ENCODE measurements at places on chromosomes 7 and 10. TPM values are rescaled to one million over a fixed set of nuclear protein-coding genes. Genes with fewer than 3 reads are reported as not detected.
A peak's percentile ranks its signal among the peaks of the same experiment; 100 is the strongest.

KCNK18 gene
- not detected for total RNA-seq

SPDYE5 gene
- total RNA-seq, result not detected

CAMK2B gene
- total RNA-seq, result not detected

DNA sequence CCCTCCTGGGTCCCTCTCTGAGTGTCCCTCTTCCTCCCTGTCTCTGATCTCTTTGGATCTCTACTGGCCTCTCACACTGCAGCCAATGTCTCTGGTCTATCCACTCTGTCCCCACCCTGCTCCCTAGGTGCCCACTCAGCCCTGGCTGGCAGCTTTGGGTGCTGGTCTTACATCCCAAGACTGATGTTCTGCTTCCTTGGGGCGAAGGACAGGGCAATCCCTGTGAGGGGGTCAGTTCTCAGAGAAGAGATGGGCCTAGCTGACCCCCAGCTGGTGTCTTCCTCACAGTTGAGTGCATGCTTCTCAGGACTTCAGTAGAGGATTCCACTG, 51.7 kb upstream of the CAMK2B start:
- H3K4me3 ChIP-seq, result no peak overlapping the region
- no peak for DNase-seq
- no peaks in the 10 kb centered on the region for H3K36me3 ChIP-seq
- H3K4me1 ChIP-seq, result peaks cover 60% of the 10 kb centered on the region

GRCh38 chr10:33410096-33410859, 75.8 kb upstream of the NRP1 start:
- H3K27ac ChIP-seq, result peak overlapping the region; percentile 22
- H3K27me3 ChIP-seq, result no peaks in the 10 kb centered on the region

DNA sequence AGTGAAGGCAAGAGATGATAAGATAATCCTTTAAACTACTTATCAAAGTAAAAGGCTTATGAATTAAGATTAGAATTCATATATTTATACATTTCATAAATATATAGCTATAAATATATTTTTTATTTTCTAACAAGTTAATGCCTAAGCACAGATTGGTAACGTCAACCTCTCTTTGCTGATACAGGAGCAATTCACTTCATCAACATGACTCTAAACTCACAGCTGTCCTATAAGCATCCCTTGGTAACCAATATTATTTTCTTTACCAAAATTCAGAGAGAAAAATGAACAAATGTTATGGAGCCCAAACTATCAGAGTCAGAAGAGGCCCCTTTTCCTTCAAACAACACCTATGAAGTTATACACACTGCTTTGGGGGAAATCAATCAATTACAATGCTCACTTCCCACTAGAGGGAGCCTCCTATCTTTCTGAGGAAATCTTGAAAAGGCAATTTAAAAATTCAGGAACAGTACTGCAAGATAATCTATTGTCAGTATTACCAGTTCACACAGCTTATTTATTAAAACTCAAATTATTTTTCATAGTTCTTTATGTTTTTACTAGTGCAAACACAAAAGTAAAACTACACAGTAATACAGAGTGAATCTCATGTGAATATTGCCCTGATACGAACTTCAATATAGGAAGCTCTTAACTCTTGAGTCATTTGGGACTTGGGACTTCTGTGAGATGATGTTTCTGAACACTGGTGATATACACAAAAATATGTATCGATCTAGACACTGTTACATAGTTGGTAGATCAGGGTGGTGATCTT, 51.0 kb upstream of the NOBOX start:
- no peak overlapping the region for H3K4me3 ChIP-seq
- no peaks in the 10 kb centered on the region for H3K4me1 ChIP-seq
- no peak for DNase-seq
- H3K27ac ChIP-seq, result no peak overlapping the region
- H3K36me3 ChIP-seq, result no peaks in the 10 kb centered on the region
